ENCODE measurements at places on chromosomes 5 and 9. TPM values are rescaled to one million over a fixed set of nuclear protein-coding genes. Genes with fewer than 3 reads are reported as not detected.

The C6 gene
- total RNA-seq, result not detected

The C8G gene
- total RNA-seq, result not detected

The ADRB2 gene
- total RNA-seq, result 0.65 TPM

DNA sequence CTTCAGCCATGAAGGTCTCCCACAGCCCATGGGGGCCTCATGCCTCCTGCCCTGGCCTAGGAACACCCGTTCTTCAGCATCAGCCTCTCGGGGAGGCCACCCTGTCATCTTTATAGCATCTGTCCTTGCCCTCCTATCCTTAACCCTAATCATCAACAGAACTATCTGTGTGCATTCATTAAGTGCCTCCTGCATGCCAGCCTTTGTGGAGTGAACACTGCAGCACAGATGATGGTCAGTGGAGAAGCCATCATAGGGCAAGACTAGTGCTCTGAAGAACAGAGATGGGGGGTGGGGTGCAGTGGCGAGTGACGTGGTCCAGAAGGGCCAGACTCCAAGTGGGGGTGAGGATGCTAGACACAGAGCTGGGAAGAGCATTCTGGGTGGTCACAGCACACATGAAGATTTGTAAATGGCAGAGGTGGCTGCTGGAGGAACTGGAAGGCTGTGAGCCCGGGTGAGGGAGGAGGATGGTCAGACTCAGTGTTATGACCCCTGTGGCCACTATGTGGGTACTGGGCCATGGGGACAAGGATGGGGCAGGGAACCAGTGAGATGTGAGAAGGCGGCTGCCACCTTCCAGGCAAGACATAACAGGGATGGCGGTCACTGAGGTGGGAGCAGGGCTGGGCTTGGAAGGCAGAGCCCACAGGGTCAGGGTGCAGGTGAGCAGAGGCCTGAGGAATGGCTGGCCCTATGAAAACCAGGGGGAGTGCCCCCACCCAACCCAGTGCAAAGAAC, 3.6 kb upstream of the CARD19 start:
- DNase-seq, result no peak

GRCh38 chr5:33482335-33482734, 41.6 kb downstream of the TARS1 start:
- DNase-seq, result peak; percentile 53

DNA sequence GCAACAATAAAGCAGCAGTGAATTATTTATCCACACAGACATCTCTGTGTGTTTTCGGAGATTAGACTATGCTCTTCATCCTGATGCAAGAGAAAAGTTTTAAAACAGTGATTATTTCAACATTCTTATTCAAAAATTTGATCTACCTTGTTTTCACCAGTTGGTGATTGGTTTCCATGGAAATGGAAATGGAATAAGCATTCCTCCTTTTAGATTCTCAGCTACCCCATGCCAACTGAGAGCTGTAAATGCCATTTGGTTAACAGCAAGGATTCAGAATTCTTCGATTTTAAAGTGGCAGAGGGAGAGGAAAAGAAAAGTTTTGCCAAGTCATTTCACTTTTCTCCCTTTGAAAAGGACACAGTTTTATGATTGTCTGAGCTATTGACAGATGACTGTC, 154.7 kb downstream of the PCSK5 start:
- no peak for DNase-seq

DNA sequence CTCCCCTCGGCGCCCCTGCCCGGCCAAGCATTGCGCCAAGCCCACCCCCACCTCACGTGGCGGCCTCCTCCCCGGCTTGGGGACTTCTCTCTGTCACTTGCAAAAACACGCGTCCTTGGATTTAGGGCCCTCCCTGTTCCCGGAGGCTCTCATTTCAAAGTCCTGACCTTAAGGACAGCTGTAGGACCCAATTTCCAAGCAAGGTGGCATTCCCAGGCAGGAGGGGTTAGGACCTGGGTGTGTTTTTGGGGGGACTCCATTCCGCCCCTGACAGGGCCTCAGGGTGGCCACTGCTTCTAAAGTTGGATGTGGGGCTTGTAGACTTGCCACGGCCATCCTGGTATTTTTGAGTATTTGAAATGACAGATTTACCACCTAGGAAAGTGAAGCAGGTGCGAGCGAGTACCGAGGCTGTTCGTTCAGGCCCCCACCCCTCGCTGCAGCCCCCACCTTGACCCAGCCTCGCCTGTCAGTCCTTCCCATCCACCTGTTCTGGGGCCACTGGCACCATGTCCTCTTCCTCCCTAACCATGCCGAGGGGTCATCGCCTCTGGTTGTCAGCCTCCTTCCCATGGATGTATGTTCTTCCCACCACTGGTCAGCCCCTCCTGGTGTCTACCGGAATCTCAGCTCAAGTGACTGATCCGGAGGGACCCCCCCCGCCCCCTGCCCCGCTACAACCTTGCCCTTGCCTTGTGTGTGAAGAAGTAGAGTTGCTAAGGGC, 52.4 kb downstream of the MRPL36 start:
- no peak for DNase-seq

GRCh38 chr9:99030092-99030511, 74.8 kb upstream of the TGFBR1 start:
- DNase-seq, result no peak

DNA sequence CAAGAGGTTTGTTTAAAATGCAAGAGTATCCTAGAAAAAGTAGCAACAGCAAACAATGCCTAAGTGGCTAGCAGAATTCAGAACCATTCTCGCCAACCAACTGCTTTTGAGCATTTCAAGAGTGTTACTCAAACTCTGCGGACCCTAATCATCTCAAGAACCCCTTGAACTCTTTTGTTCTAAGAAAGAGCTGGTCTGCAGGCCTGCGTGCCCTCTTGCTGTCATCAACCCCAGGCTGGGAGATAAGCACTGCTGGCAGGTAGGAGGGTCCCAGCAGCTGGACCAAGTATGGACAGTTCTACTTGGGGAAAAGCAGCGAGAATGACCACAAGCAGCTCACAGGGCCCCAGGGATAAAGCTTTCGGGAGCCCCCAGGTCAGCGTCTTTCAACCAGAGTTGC, 38.3 kb downstream of the MYO10 start:
- DNase-seq, result no peak

DNA sequence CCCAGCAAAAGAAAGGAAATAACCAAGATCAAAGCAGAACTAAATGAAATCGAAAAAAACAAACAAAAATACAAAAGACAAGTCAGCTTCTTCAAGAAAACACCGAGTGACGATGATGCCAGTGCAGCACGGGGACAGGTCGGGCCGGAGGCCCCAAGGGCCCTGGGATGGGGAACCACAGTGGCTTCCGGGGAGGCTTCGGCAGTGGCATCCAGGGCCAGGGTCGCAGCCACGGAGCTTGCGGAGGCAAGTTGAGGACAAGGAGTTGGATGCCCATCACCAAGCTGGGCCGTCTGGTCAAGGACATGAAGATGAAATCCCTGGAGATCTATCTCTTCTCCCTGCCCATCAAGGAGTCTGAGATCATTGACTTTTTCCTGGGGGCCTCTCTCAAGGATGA, 53.2 kb upstream of the WDR41 start:
- DNase-seq, result no peak

DNA sequence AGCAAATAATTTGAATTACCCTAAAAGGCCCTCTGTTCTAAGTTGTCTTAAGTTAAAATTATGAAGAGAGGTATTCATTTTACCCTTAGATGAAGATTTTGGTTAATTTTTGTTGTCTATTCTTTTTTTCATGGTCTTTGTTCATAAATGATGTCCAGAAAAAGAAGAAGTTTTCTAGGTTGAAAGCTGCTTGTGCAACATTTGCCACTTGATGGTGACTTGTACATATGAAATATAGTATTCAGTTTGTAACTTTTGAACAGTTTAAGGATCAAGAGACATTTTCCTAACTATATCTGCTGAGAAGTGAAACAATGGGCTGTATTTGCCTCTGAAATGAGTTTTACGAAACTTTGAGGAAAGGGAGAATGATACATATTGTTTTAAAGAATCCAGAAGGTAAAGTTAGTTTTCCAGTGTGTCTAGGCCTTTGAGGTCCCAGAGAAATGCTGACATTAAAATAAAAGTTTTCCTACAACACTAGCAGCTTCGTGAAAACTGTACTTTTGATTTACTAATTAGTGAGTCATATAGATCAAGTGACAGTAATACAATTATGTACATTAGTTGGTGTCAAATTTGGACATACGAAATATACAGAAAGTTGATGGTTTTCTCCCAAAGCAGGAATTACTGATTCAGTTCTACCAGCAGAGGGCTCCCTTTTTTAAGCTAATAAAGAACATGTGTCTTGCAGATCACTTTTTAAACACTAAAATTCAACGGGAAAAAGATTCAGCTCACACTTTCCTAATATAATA, 70.5 kb downstream of the PIK3R1 start:
- DNase-seq, result no peak

- DNase-seq, result no peak
Observed at GRCh38 chr9:122337556-122337929, 33.3 kb upstream of the PTGS1 start.

DNA sequence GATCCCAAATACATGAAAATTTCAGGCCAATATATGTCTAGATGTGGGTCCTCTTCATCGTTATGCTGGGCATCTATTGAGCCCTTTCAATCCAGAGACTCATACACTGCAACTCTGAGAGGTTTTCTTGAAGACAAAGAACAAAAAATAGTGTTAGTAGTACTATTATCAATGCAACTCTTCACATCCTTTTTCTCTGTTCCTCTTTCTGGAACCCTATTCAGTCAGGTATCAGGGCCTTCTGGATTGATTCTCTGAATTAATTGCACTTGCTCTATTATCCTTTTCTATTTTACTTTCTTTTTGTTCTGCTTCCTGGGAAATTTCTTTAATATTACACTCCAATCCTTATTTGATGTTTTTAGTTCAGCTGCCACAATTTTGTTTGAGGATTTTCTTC, 18.5 kb upstream of the FAM120A start:
- DNase-seq, result no peak

DNA sequence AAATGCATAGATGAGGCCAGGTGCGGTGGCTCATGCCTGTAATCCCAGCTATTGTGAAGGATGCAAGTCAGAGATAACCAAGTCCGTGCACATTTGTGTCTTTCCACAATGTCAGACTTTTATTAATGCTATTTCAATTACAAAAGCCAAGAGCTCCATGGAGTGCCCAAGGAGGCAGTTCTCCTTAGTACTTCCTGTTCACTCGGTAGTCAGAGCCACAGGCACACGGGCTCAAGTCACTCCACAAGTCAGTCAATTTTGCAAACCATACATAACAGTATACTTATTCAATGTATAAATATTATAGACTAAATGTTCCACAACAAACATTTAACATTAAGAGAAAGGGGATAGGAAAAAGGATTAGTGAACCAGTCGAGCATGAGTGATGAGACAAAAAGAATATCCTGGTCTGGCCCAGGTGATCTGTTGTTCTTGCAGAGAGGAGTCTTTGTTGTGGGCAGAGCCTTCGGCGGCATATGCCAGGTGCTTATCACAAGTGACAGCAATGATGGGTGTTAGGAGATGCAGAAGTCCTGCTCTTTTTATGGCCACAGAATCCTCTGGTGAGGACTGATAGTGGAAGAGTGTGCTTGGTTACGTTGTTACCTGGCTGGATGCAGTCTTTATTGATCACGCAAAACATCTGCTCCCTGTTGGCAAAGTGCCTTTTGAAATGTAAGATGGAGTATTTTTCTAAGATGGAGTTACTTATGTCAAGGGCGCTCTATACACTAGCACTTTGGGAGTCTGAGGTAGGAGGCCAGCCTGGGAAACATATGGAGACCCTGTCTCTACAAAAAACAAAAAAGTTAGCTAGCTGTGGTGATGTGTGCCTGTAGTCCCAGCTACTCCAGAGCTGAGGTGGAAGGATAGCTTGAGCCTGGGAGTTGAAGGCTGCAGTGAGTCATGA, 167.0 kb upstream of the FBXL17 start:
- no peak for DNase-seq

DNA sequence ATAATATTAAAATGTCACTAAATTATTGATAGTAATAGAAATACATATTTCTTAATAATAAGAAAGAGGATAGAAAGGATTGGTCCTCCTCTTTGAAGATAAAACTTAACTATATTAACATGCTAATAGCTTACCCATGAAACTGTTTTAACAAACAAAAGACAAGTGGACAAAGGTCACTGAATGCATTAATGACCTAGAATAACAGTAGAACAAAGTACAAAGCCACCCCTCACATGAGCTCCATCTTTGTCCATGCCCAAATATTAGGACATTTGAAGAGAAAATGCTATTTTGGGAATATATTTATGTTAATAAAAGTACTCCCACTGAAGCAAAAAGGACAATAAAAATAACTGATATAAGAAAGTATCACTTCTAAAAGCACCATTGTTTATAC, 34.1 kb upstream of the SLC22A5 start:
- no peak for DNase-seq

DNA sequence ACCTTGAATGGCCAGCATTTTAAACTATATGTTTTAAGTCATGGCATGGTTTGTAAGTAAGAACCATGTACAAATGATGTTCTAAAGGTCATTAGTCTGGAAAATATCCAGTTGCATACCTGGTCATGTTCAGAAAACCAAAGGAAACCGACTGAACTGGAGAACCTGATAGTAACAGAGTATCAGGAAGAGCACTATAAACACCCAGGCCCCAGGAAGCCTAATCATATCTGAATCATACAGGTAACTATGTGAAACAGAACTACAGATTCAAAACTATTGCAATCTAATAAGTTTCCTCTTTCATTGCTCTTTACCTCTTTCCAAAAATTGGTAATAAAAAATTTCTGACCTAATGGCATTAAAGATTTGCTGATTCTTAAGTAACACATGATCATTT, 500.3 kb downstream of the ARHGEF28 start:
- no peak for DNase-seq

DNA sequence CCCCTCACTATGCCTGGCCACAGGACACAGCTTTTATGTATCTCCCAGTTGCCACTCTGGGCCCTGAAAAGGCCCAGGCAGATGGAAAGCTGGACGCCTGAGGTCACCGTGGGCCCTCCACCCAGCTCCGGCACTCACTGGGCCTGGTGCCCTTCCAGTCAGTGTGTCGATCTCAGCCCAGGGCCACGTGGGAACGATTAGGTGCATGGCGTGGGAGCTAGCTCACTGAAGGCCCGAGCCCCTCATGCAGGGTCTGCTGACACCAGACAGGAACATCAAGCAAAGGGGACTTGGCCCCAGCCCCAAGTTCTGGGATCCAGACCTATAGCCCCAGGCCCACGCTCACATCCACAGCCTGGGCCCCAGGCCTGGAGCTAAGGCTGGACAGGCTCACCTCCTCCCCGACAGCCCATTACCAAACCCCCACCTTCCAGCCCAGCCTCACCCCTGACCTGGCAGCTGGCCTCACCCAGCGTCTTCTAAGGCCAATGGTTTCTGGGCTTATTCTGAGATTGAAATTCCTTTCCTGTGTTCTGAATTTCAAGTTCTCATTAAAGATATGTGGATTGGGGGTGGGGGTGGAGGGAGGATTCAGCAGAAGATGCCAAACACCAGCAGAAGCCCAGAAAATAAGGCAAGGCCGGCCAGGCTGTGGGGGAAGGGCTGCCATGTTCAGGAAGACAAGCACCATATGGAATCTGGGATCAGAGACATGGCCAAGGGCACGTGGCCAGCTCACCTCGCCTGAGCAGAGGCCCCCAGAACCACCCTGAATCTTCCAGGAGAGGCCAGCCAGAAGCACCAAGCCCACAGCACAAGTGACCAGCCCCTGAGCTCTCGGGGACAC, 74.5 kb downstream of the ADAMTS2 start:
- DNase-seq, result no peak

- no peak for DNase-seq
Observed at GRCh38 chr5:142845402-142845921, 75.3 kb downstream of the ARHGAP26 start.

- DNase-seq, result no peak
Observed at GRCh38 chr9:115234094-115234493, 116.1 kb upstream of the TNC start.

GRCh38 chr5:117877731-117878130, 1110.6 kb downstream of the DTWD2 start:
- no peak for DNase-seq

- DNase-seq, result no peak
Observed at GRCh38 chr5:102278231-102278630, 17.9 kb downstream of the SLCO4C1 start.
